ENCODE measurements at places on chromosomes 4 and X.

GRCh38 chr4:8847331-8847730, 24.3 kb downstream of the HMX1 start:
- DNase-seq: no peak

GRCh38 chr4:151833174-151833573, 72.4 kb upstream of the GATB start:
- DNase-seq: no peak

DNA sequence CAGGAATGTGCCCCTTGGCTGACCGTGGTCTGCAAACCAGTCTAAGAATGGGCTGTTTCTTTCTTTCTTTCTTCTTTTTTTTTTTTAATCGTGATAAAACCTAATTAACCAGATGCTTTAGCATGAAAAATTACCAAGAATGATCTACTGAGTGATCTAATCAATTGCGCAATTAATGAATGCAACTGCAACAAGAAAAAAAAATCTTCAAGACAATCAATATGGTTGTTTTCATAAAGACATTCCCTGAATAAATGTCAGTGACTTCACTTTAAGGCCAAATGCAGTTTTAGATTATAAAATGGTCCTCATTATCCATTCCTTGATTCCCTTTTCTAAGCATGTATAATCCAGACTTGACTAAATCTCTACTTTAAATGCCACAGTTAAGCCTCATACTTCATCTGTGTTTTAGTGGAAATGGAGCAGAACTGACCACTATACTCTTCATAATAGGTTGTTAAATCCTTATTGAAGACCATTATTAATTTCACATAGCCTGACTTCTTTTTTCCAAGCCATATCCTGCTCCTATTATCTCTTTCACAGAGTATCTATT, 51.6 kb upstream of the SETD7 start:
- no peak for DNase-seq

- no peak for DNase-seq
These were observed 27.7 kb downstream of the ATP7A start for GRCh38 chrX:77938083-77938680.

DNA sequence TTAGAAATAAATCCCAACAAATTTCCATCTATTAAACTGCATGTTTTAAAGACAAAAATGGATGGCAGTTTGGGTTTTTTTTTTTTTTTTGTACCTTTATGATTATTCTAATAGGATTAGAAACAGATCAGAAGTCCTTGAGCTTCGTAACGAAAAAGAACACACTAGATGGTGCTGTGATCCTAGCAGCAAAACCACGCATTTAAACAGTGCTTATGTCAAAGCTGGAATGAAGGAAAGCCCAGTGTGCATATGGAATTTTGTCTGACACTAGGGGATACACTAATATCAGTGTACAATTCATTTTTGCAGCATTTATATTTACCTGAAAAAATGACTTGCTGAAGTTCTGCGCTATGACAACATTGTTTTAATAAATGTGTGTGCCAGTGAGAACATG, 229.1 kb downstream of the VEGFC start:
- DNase-seq: no peak

GRCh38 chr4:162865102-162865501, 301.6 kb downstream of the NAF1 start:
- DNase-seq: no peak

GRCh38 chr4:87624698-87625097, 16.4 kb downstream of the DSPP start:
- DNase-seq: no peak

DNA sequence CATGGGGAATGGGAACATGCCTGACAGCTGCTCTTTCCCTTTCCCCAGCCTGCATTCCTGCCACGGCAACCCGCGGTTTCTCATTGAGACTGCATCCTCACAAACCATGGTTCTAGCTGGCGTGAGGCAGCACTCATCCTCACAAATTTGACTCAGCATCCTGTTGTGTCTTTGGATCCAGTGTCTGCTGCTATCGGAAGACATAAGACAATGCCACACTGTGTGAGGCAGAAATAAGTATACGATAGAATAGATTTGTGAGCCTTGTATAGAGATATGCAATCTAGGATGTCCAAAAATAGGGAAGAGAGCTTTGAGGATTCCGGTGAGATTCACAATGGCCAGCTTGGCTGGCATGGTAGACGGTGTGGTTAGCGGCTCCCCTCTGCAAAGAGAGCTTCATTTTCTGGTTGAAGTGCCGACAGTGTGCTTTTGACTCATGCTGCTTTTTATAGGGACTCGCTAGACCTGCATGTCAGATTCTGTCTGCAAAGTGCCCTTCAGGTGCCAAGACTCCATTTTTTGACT, 161.3 kb upstream of the PSAPL1 start:
- DNase-seq: no peak

GRCh38 chrX:54066841-54067240, 22.6 kb upstream of the PHF8 start:
- DNase-seq: no peak

DNA sequence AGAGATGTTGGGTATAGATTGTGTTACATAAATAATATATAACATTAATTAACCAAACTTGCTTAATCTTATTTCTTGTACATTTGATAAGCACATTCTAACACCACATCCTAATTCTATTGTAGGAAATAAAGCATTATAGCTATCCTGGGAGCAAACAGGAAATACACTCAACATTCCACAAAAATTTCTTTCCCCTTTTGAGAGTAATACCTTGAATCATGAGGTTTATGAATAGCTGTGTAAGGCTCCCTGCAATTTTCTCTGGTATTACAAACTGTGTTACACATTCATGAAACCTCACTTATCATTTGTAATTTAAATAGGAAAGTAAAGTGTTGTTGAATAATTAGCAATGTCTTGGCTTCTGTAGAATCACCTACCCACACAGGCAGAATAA, 95.1 kb downstream of the TMEM47 start:
- DNase-seq: no peak

DNA sequence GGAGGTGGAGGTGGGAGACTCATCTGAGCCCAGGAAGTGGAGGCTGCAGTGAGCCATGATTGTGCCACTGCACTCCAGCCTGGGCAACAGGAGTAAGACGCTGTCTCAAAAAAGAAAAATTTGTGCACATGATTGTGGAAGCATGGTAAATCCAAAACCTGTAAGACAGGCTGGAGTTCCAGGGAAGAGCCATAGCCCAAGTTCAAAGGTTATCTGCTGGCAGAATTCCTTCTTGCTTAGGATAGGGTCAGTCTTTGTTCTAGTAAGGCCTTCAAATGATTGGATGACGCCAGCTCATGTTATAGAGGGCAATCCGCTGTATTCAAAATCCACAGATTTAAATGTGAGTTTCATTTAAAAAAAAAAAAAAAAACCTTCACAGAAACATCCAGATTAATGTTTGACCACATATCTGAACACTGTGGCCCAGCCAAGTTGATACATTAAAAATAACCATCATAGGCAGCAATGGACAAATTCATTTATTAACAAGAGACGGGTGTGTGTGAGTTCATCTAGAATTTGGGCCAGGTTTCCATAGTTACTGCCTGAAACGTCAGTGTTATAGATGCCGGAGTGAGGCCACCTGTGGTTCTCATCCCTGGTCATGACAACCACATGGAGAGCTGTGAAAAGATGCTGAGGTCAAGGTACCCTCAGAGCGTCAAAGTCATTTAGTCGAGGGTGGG, 35.2 kb upstream of the SLC2A9 start:
- no peak for DNase-seq

- DNase-seq: no peak
These were observed 267.8 kb downstream of the DTHD1 start for GRCh38 chr4:36549252-36549651.

DNA sequence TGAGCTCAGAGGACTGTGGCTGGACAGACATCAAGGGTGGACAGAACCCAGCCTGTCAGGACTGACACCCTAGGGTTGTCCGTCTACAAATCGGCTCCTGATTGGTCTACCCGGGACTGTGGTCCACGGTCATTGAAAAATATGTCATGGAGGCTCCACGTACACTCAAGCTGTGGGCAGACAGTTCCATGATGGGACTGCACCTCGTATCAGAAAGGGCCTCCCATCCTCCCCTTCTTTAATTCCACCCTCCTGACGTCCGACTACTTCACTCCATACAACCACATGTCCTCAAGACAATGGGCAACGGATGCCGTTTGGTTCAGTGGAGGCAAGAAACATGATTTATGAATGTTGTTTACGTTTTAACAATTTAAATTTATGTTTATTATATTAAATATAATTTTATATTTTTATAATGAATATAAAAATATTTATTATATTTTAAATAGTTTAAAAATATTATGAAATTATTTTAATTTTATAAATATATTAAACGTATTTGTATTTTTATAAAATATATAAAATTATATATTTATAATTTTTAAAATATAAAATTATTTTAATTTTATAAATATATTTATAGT, 58.0 kb upstream of the SHOX start:
- no peak for DNase-seq

DNA sequence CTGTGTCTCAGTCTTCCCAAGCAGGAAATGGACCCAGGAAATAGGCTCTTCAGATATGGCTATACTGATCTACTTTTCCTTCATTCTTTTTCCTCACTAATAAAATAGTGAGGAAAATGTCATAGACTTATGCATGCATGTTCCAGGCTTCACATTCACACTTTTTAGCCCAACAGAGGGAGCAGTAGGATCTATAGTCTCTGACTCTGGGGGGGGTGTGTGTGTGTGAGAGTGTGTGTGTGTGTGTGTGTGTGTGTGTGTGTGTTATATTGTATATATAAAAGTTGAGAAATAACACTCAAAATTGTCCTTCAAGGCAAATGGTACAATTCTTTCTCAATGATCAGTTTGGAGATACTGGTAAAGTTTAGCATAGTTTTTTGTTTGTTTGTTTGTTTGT, 297.2 kb upstream of the GALNT7 start:
- DNase-seq: no peak

DNA sequence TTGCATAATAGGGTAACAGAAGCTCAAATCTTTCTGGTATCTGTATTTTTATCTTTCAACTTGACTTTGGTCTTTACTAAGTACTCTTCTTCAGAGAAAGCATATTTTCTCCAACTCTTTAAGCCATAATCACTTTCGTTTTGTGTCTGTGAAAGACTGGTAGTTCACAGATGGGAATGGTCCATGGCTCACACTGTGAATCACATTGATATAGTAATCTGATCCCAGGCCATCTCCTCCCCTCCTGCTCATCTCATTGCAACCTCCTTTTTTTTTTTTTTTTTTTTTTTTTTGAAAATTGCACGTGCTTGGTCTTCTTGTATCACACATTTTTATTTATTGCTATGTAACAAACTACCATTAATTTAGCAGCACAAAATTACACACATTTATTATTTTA, 694.5 kb upstream of the SLIT2 start:
- DNase-seq: no peak

- DNase-seq: no peak
These were observed 266.1 kb downstream of the GRIA3 start for GRCh38 chrX:123450222-123450621.

- no peak for DNase-seq
These were observed at the start of gene CPLX1 for GRCh38 chr4:825971-826330. TSS of gene CPLX1 (minus strand) at chr4:826129. CDS start at chr4:824522, 1,607 bp downstream.

- no peak for DNase-seq
These were observed 56.3 kb downstream of the PKD2 start for GRCh38 chr4:88063634-88064296.

DNA sequence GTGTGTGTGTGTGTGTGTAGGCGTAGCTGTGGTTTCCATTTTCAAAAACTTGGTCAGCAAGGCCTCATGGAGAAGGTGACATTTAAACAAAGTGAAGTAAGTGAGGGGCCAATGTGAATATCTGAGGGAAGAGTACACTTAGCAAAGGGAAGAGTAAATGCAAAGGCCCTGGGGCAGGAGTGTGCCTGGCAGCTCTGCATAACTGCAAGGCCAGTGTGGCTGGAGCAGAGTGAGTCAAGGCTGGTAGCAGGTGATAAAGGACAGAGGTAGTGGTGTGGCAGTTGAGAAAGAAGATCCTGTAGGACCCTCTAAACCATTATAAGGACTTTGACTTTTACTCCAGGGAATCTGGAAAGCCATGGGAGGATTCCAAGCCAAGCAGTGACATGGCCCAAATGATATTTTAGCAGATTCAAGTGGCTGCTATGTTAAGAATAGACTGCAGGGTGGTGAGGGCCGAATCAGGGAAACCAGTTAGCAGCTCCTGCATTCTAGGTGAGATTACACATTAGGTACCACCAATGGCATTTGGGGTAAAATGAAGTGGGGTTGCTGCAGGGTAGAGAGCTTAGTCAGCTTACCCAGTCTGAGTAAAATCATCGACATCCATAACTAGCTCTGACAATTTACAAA, 5.9 kb upstream of the TBC1D1 start:
- no peak for DNase-seq

DNA sequence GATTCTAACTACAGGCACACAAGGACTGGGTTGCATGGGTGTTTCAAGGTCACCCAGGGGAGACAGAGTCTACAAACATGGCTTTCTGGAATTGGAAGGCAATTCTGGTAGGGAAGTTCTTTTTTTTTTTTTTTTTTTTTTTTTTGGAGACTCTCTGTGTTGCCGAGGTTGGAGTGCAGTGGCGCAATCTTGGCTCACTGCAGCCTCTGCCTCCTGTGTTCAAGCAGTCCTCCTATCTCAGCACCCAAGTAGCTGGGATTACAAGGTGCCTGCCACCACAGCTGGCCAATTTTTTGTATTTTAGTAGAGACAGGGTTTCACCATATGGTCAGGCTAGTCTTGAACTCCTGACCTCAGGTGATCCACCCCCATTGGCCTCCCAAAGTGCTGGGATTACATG, 16.3 kb upstream of the FHDC1 start:
- DNase-seq: no peak

DNA sequence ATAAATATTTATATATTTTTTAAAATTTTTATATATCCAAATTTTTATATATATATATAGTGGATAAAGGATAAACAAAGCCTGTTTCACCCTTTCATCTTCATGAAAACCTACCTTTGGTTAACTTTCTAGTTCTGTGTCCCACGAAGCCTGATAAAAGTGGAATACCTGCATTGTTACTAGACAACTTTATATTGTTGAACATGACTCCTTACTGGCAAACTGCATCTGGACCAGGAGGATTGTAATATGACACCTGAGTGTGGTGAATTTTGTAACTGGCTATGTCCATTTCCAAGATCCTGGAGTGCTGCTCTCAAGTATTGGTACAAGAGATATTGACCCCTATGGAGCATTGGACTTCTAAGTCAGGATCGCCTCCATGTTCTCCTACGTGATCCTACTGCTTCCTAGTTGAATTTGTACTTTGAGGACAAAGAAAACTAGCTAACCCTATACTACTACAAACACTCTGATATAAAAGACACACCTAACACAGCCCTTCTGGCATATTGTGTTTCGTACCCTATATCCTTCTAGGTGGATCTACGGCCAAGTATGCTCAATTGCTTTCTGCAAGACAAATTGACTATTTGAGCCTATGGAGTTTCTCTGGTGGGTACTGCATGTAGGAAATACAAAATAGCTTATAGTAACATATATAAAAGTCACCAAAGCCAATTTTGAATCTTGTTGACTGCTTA, 61.3 kb upstream of the PRRG1 start:
- no peak for DNase-seq

GRCh38 chr4:48255959-48256342, 13.7 kb downstream of the TEC start:
- DNase-seq: no peak

- no peak for DNase-seq
These were observed 632 bp upstream of the PCDH7 start for GRCh38 chr4:30719454-30720020.

- no peak for DNase-seq
These were observed 45.4 kb upstream of the FTHL17 start for GRCh38 chrX:31117266-31117665.

- no peak for DNase-seq
These were observed 195.3 kb upstream of the LNX1 start for GRCh38 chr4:53786632-53787031.

Data from stimulated activated CD8-positive, alpha-beta memory T cell treated with anti-CD3 and anti-CD28 coated beads, Interleukin-15, amount 100 ng/mL, for 24 hours (primary cell).